ENCODE measurements at places on chromosomes 1 and 21. TPM values are rescaled to one million over a fixed set of nuclear protein-coding genes. Genes with fewer than 3 reads are reported as not detected.

Gene FASLG
- total RNA-seq, result not detected

Gene S100A13
- total RNA-seq, result 183 TPM

Gene APOBEC4
- not detected for total RNA-seq

Gene BCL10
- total RNA-seq, result 40.1 TPM

Gene INSRR
- not detected for total RNA-seq

- DNase-seq, result no peak
These were observed 1.4 kb upstream of the CFAP298 start for GRCh38 chr21:32613436-32614043.

GRCh38 chr1:241972703-241973369 is 15.3 kb downstream of the BECN2 start:
- peak; percentile 71 for DNase-seq

- DNase-seq, result no peak
These were observed 103.6 kb upstream of the IVNS1ABP start for GRCh38 chr1:185420588-185421081.

GRCh38 chr1:186948535-186948934 is 119.8 kb downstream of the PLA2G4A start:
- DNase-seq, result no peak

DNA sequence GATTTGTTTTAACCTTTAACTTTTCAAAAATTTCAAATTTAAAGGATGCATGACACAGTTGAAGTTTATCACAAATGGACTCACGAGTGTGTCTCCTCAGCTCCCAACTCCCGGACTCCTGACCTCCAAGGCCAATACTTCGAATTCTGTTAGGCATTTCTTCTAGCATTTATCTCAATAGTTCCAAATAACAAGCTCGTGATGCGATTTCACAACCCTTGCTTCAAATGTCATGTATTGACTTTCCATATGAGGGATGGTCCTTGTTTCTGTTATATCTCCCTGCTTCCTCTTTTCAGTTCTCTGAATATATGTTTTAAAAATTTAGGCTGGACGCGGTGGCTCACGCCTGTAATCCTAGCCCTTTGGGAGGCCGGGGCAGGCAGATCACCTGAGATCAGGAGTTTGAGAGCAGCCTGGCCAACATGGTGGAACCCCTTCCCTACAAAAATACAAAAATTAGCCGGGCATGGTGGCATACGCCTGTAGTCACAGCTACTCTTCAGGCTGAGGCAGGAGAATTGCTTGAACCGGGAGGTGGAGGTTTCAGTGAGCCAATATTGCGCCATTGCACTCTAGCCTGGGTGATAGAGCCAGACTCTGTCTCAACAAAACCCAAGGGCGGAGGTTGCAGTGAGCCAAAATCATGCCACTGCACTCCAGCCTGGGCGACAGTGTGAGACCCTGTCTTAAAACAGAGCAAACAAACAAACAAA is 52.0 kb upstream of the TINAGL1 start:
- DNase-seq, result no peak

- peak; percentile 69 for DNase-seq
These were observed 92.0 kb upstream of the RALGPS2 start for GRCh38 chr1:178633056-178633455.
